Stimulated activated CD4-positive, alpha-beta T cell treated with anti-CD3 and anti-CD28 coated beads, Interleukin-1b, Interleukin-23, amount 100 ng/mL, for 1 hour (primary cell): ENCODE measurements at places on chromosomes 11 and 22.

GRCh38 chr11:101880222-101880621 is 34.6 kb upstream of the CEP126 start:
- DNase-seq: no peak

DNA sequence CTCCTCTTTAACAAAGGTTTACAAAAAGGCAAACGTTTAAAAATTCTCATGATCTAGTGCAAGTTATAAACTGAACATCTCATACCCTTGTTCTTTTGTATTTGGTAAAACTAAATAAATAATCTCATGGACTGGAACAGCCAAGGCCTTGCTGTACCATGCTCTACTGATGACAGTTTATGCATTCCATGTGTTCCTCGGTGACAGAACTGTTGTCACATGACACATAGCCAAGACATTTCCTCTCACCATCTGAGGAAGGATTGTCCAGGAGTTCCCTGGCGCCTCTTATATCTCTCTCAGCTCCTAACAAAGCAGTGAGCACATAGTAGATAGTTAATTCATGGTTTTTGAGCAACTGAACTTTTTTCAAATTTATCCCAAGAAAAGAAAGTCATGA is 12.6 kb downstream of the CCDC83 start:
- DNase-seq: no peak

DNA sequence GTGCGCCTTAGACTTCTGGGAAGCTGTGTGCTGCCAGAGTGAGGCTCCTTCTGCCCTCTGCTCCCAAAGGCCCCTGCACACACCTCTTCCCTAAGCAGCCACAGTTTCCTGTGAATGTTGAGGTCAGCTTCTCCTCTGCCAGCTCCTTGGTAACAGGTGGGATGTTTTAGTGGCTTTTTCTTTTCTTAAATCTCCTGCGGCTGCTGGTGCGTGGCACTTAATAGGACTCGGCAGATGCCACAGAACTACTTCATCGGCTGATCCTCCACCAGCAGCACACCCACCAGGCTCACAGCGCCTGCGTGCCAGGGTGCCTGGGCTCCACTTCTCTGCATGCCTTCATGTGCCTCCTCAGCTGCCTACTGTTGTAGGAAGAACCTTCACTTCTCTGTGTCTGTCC is 87.8 kb downstream of the RCN1 start:
- DNase-seq: no peak

DNA sequence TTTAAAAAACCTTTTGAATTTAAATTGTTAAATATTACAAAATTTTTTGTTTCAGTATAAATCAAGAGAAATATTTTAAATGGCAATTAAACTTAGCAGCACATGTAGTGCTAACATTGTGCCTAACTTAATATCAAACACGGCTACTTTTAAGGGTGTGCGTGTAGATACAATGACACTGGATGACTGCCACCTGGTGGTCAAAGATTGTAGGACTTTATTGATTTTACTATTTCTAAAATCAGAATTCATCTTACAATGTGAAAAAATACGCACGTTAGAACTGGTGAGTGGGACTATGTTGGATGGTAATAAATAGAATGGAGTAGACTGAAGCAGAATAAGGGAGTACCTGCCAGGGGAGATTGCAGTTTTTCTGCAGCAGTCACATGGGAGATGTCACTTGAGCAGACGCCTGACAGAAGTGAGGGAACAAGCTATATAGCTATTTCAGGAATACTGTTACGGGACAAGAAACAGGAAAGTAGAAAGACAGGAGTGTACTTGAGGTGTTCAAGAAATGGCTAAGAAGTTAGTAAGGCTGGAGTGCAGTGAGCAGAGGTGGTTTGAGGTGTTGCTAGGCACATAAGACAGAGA is 52.9 kb downstream of the UVRAG start:
- DNase-seq: peak; percentile 9

- no peak for DNase-seq
These were observed 5.9 kb downstream of the SF1 start for GRCh38 chr11:64772303-64773018.

- DNase-seq: no peak
These were observed 49.3 kb upstream of the MPPED2 start for GRCh38 chr11:30635401-30635989.

- no peak for DNase-seq
These were observed 134.1 kb downstream of the COMMD9 start for GRCh38 chr11:36155124-36155561.

DNA sequence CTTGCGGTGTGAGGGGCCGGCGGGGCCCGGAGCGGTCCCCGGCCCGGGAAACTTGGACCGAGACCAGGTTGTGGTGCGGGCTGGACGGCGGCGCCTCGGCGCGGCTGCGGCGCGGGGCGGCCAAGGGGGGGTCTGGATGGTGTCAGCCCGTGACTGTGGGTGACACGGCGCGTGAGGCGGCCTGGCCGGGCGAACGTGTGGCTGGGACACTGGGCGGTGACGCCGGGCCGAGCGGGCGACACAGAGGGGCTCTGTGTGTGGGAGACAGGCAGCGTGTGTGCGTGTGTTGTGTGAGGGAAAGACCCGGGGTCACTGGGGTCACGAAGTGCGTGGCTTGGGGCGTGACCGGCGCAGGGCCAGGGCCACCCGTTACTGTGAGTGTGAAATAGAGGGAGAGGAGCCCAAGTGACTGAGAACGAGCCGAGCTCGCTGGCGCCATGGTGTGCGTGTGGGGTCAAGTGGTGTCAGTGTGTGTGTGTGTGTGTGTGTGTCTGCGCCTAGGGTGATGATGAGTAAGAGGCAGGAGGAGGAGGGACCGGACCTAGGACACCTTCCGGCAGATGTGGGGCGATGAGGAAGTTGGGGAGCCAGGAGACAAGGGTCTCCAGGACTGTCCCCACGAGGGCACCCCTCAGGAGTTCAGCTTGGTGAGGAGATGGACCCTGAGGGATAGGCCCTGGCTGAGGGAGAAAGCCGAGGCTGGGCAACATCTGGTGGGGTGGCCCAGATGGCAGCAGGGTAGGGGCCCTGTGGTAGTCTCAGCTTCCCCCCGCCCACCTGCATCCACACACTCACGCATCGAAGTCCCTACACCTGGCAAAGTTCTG is 817 bp downstream of the RELT start:
- peak; percentile 30 for DNase-seq

- DNase-seq: no peak
These were observed 139.8 kb downstream of the CCDC81 start for GRCh38 chr11:86514453-86514852.
